ENCODE measurements at places on chromosomes 4 and X.

- DNase-seq = no peak
Measured at GRCh38 chr4:122787940-122788339, 38.7 kb upstream of the FGF2 start.

GRCh38 chr4:84496331-84496705, 2.8 kb downstream of the NKX6-1 start:
- DNase-seq = no peak

GRCh38 chrX:63686878-63687714, 97.9 kb downstream of the ARHGEF9 start:
- peak; percentile 5 for DNase-seq

- DNase-seq = no peak
Measured at GRCh38 chr4:183392377-183392776, 52.1 kb upstream of the CDKN2AIP start.

DNA sequence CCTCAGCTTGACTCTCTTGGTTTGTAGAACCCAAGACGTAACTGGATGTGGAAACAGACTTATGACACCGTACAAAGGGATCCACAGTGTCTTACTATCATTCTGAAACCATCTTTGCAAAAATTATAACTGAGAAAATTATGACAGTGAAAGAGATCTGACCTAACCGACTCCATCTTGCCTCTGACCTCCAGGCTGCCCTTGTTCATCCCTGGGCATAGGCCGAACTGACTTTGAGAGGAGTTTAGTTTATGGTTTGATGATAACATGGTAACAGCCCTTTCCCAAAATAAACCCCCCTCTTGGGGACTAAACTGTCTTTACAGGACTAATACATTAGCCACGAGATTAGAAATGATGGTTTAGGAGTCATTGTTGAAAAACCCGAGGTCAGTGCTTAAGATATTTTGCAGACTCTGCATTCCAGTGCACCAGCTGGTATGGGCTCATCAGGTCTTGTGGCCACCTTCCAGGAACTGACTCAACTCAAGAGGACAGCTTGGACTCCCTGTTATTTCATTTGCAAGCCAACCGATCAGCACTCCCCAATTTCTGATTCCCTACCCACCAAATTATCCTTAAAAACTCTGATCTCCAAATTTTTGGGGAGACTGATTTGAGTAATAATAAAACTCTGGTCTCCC, 49.6 kb downstream of the CASP3 start:
- no peak for DNase-seq

GRCh38 chrX:13001961-13002671, 27.2 kb downstream of the TMSB4X start:
- peak; percentile 39 for DNase-seq

DNA sequence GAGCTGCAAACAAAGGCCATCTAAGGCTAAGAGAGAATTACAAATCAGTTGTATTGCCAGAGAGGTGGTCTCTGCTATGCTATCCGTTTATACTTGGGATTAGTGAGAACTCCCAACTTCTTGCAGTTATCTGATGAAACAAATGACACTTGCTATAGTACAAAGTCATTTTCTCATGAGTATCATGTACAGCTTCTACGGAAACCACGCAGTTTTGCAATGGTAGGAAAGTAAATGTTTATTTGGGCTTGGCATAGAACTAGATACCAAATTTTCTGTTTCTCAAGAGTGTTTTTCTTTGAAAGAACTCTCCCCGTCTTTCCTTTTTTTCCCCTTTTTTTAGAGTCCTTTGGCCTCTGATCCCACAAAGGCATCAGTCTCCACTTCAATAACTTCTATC, 128.2 kb upstream of the ENPEP start:
- DNase-seq = no peak

- DNase-seq = no peak
Measured at GRCh38 chrX:112851161-112851779, 10.6 kb upstream of the AMOT start.

GRCh38 chr4:3709846-3710441, 56.2 kb upstream of the ADRA2C start:
- no peak for DNase-seq

DNA sequence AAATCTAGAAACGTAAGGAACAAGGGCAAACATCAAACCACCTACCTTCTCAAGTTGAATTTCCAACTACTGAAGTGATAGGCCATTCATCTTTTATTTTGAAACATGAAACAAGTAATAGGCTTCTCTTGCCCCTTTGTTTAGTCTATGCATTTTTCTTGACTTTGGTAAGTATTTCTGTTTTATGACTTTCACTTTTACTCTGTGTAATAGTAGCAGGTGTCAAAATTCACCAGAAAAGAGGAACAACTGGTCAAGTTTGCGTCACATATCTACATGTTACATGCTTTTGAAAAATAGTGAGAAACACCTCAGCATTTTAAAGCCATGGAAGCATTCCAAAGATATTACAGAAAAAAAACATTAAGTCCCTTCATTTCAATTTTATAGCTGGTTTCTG, 157.1 kb upstream of the FTHL17 start:
- no peak for DNase-seq
